ENCODE measurements at places on chromosomes 12 and 14. TPM values are rescaled to one million over a fixed set of nuclear protein-coding genes. Genes with fewer than 3 reads are reported as not detected.
A peak's percentile ranks its signal among the peaks of the same experiment; 100 is the strongest.

DNA sequence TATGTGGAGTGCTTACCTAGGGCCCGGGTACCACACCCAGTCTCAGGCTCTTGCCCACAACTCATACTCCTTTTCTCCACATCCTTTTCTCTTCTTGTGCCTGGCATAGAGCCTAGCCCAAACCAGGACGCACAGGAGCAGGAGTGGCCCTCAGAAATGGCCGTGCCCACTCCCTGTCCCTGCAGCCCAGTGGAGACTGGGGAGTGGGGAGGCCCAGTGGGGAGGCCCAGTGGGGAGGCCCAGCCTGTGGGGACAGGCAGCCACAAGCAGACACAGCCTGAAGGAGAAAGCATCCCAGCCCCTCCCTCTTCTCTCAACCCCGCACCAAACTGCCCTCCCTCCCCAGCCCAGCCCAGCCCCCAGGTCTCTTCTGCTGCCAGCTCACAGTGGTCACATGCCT lies 196.8 kb downstream of the KIF26A start:
- no peaks in the 10 kb centered on the region for H3K36me3 ChIP-seq
- H3K4me3 ChIP-seq, result no peak overlapping the region
- DNase-seq, result no peak
- H3K27ac ChIP-seq, result no peak overlapping the region
- H3K4me1 ChIP-seq, result no peaks in the 10 kb centered on the region

JKAMP gene
- total RNA-seq, result 27.0 TPM

DNA sequence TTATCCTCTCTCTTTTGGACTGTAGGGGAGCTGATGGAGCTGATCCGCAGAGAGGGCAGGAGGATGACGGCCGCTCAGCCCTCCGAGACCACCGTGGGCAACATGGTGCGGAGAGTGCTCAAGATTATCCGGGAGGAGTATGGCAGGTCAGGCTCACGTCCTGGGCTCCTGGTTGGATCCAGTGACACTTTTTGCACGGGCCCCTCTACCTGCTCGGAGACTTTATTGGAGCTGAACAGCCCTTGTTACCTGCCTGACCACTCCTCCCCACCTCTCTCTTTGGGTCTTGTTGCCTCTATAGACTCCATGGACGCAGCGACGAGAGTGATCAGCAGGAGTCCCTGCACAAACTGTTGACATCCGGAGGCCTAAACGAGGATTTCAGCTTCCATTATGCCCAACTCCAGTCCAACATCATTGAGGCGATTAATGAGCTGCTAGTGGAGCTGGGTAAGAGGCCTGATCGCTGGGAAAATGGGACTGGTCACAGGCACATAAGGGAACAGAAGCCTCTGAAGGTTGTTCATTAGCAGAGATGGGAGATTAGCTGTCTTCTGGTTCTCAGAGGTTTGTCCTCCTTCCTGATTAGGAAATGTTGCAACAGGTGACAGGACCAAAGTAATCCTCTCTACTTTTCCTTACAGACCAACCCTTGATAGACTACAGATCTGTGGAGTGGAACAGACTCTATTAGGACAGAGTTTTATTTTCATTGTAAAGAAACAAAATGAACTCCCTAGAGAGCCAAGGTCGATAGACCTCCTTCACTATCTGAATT lies 718 bp downstream of the EIF2B2 start:
- DNase-seq, result no peak
- H3K36me3 ChIP-seq, result no peaks in the 10 kb centered on the region
- no peaks in the 10 kb centered on the region for H3K27me3 ChIP-seq
- H3K4me1 ChIP-seq, result peaks cover 23% of the 10 kb centered on the region
- peak overlapping the region; percentile 66 for H3K27ac ChIP-seq

GRCh38 chr14:65287264-65288131 lies 125.0 kb upstream of the FUT8 start:
- H3K27me3 ChIP-seq, result no peaks in the 10 kb centered on the region
- DNase-seq, result peak; percentile 57
- peaks cover 73% of the 10 kb centered on the region for H3K4me1 ChIP-seq
- peak overlapping the region; percentile 7 for H3K4me3 ChIP-seq

DNA sequence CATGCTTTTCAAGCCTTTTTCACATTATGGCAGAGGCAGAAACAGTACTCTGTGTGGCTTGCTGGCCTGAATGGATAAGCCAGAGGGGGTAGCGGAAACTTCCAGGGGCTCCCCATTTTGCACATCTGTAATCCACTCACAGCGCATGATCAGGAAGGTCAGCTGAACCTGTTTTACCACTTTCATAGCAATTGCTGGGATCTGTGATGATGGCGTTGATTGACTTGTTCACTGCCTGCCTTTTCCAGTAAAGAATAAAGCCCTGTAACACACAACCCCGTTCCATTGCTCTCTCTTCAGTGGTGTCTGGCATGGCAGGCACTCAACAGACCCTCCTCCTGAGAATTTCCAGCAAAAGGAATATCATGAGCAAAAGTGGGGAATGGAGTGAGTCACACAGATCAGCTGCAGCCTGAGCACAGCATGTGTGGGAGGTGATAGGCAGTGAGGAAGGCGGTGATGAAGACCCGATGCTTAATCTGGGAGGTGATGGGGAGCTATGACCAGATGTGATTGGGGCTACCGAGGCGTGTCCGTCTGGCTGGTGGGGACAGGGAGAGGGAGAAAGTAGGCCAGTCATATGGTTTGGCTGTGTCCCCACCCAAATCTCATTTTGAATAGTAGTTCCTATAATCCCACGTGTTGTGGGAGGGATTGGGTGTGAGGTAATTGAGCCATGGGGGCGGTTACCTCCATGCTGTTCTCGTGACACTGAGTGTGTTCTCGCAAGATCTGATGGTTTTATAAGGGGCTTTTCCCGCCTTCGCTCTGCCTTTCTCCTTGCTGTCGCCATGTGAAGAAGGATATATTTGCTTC lies 44.7 kb upstream of the CHST11 start:
- H3K4me1 ChIP-seq, result no peaks in the 10 kb centered on the region
- no peak overlapping the region for H3K4me3 ChIP-seq
- DNase-seq, result no peak
- no peak overlapping the region for H3K27ac ChIP-seq
- H3K36me3 ChIP-seq, result no peaks in the 10 kb centered on the region

DNA sequence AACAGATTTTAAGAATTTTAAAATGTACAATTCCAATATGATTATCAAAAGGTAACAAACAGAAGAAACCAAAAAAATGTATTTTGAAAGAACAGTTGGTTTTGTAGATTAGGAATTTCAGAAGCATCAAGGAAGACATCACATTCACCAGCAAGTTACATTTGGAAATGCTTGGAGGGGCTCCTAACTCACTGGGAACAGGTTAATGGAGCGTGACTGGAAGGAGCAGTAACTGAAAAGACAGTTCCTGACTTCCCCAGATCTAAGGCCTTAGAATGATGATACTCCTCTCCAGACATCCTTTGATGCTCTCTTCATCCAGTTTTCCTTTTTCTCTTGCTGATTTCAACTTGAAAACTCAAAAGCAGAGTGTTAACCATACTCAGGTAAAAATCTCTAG lies 220.0 kb upstream of the EGLN3 start:
- no peaks in the 10 kb centered on the region for H3K27me3 ChIP-seq
- H3K4me1 ChIP-seq, result no peaks in the 10 kb centered on the region
- DNase-seq, result no peak
- H3K36me3 ChIP-seq, result no peaks in the 10 kb centered on the region

GRCh38 chr14:64671591-64671990 lies 32.6 kb upstream of the PLEKHG3 start:
- no peak for DNase-seq
- no peaks in the 10 kb centered on the region for H3K36me3 ChIP-seq
- H3K27me3 ChIP-seq, result no peaks in the 10 kb centered on the region

DNA sequence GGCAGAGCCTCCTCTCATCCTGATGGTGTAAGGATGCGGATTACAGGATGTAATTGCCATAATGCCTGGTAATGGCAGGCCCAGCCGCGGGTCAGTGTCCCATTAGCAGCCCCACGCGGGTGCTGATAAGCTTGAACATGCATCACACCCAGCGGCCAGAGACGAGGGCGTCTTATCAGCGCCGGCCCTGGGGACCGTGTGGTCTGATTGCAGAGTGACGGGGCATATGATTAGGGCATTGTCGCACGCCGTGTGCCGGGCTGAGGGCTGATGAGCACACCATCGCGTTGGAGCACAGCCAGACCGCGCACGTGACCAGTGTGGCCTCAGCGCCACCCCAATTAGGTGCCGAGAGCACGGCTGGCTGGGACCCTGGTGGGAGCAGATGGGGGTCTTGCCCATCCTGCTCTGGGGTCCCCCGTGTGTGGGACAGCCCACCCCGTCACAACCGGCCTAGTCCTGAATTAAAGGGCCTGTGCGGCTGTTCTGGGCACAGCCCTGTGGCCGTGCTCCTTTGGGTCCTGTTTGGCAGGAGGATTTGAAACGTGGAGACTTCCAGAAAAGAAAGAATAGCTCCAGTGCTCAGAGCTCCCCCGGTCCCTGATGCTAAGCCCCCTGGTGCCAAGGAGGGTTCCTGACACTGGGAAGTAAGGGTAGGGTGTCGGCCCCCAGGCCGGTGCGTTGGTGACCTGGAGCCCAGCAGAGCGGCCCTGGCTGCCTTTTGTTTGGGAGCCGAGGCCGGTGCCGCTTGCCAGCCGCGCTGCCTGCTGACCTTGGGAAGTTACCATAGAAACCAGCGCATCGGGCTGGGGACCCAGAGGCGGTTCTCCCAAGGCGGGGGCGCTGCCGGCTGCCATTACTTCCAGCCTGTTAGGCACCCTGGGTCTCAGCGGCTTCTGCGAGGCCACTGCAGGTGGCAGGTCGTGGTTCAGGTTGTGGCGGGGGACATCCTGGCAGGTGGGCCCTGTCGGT lies 20.7 kb downstream of the KIF26A start:
- DNase-seq, result no peak
- no peak overlapping the region for H3K4me3 ChIP-seq
- H3K27ac ChIP-seq, result no peak overlapping the region
- no peaks in the 10 kb centered on the region for H3K36me3 ChIP-seq
- peaks cover 6% of the 10 kb centered on the region for H3K27me3 ChIP-seq

SRRM4 gene
- total RNA-seq, result not detected

DNA sequence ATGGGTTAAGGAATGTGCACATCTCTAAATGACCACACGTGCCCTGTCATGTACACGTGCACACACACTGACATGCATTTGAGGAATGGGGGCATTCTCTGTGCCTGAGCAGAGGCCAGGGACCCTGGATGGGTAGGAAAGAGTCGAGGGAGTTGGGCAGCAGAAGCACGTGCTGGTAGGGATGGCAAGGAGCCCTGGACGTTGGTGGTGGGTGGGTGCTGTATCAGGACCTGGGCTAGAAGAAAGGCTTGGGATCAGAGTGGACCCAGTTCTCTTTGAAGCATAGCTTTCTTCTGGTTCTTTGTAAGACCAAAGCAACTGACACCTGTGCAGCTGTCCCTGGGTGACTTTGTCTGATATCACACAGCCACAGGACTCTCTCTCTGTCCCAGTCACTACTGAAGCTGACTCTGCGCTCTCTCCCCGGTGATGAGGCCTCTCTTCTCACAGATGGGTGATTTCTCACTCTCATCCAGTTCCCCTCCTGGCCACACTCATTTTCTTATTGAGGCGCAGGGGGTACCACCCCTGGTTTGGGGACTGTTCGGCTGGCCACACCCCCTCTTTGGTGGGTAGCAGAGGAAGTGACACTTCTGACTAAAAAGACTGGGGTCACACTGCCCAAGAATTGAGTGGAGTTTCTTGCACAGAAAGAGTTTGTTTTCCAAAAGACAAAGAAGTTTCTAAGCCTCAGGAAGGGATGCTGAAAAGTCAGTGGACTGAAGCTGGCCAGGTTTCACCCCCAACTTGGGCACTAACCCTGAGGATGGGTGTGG lies 171.7 kb upstream of the RTL1 start:
- no peak overlapping the region for H3K4me3 ChIP-seq
- H3K4me1 ChIP-seq, result peaks cover 7% of the 10 kb centered on the region
- H3K27ac ChIP-seq, result no peak overlapping the region
- H3K36me3 ChIP-seq, result no peaks in the 10 kb centered on the region
- H3K27me3 ChIP-seq, result no peaks in the 10 kb centered on the region

DNA sequence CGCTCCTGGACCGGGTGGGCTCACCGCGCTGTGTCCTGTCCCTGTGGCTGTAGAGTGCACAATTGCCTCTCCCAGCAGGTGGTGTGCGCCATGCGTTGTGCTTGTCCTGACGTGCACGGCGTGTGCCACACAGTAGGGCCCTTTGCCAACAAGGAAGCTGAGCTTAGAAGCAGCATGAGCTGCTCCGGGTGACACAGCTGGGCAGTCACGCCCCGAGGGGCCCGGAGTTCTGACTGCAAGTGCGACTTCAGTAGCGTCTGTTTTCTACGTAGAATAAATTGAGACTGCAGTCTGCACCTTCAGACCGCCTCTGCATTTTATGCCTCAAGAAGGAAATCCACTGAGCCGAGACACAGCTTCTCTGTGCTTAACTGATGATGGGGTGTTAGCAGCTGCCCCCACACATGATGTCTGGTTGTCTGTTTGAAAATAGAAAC lies 81.6 kb downstream of the ADGRD1 start:
- H3K4me1 ChIP-seq, result no peaks in the 10 kb centered on the region
- no peaks in the 10 kb centered on the region for H3K27me3 ChIP-seq
- no peaks in the 10 kb centered on the region for H3K36me3 ChIP-seq

DNA sequence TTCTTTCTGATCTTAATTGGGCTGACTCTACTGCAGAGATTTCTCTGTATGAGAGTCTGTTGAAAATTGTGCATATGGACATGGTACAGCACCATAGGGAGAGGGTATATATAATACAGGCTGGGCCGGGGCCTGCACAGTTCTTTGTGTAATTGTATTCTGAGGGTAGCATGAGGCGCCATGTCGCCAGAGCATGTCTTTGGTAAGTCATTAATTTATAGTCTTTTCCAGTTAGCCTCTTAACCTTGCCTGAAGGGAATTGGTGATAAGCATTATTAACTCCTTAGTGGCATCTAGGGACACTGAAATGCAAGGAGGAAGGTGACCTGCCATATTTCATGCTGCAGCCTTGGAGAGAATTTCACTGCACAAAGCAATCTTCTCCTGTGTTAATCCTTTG lies 569.9 kb downstream of the TMTC2 start:
- H3K27ac ChIP-seq, result no peak overlapping the region
- no peaks in the 10 kb centered on the region for H3K4me1 ChIP-seq
- no peak for DNase-seq
- H3K27me3 ChIP-seq, result no peaks in the 10 kb centered on the region

POTEG gene
- total RNA-seq, result not detected

GRCh38 chr12:33670284-33670683 lies 230.7 kb upstream of the SYT10 start:
- H3K4me3 ChIP-seq, result no peak overlapping the region
- H3K36me3 ChIP-seq, result no peaks in the 10 kb centered on the region
- no peaks in the 10 kb centered on the region for H3K27me3 ChIP-seq
- no peaks in the 10 kb centered on the region for H3K4me1 ChIP-seq
- H3K27ac ChIP-seq, result no peak overlapping the region
- DNase-seq, result no peak

- H3K4me1 ChIP-seq, result peaks cover 33% of the 10 kb centered on the region
- H3K27me3 ChIP-seq, result peaks cover 4% of the 10 kb centered on the region
- no peaks in the 10 kb centered on the region for H3K36me3 ChIP-seq
- H3K4me3 ChIP-seq, result peak overlapping the region; percentile 95
- H3K27ac ChIP-seq, result peak overlapping the region; percentile 23
- DNase-seq, result no peak
These were observed 303 bp downstream of the SAMD4A start for GRCh38 chr14:54567224-54567638.

DNA sequence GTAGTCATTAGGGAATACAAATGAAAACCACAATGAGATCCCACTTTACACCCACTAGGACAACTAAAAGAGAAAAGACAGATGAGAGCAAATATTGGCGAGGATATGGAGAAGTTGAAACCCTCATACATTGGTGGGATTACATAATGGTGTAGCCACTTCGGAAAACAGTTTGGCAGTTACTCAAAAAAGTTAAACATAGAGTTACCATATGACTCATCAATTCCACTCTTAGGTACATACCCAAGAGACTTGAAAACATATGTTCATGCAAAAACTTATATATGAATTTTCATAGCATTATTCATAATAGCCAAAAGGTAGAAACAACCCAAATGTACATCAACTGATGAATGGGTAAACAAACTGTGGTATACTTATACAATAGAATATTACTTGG lies 27.1 kb downstream of the ALDH1L2 start:
- no peaks in the 10 kb centered on the region for H3K4me1 ChIP-seq
- no peak for DNase-seq
- H3K36me3 ChIP-seq, result no peaks in the 10 kb centered on the region
- H3K4me3 ChIP-seq, result no peak overlapping the region
- no peak overlapping the region for H3K27ac ChIP-seq

All from T-cell (primary cell).